CD4-positive, alpha-beta T cell treated with Interleukin-4 for 1 hour (primary cell): ENCODE measurements at places on chromosomes 11 and 22.

- no peak for DNase-seq
Measured at GRCh38 chr11:20887137-20887536, 217.8 kb downstream of the NELL1 start.

DNA sequence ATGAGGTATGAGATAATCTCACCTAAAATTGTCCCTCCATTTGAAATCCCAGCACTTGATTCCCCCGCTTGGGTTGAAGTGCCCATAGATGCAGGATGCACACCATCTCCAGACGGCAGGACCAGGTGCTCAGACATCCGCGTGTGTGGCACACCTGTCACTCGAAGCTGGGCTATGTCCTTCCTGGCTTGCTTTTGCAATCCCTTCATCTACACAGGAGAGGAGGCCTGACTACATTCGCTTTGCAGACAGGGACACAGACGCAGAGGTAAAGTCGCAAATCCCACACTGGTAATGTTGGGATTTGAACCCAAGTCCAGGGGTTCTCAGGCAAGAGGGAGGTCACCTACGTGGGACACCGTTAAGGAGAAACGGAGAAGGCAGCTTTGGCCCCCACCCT, 7.2 kb upstream of the CYTH4 start:
- no peak for DNase-seq

DNA sequence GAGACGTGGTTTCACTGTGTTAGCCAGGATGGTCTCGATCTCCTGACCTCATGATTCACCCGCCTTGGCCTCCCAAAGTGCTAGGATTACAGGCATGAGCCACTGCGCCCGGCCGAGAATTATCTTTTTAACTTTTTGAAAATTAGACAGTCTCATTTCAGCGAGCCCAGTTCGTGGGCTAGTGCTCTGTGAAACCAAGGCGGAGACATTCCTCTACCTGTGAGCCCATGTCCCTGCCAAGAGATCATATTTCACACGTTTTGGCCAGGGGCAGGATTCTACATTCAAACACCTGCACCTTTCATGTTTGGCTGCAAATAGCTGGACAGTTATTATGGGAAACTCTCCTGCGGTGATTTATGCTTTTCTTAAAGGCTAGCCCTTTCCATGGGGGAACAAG, 60.3 kb downstream of the IRAG1 start:
- no peak for DNase-seq

DNA sequence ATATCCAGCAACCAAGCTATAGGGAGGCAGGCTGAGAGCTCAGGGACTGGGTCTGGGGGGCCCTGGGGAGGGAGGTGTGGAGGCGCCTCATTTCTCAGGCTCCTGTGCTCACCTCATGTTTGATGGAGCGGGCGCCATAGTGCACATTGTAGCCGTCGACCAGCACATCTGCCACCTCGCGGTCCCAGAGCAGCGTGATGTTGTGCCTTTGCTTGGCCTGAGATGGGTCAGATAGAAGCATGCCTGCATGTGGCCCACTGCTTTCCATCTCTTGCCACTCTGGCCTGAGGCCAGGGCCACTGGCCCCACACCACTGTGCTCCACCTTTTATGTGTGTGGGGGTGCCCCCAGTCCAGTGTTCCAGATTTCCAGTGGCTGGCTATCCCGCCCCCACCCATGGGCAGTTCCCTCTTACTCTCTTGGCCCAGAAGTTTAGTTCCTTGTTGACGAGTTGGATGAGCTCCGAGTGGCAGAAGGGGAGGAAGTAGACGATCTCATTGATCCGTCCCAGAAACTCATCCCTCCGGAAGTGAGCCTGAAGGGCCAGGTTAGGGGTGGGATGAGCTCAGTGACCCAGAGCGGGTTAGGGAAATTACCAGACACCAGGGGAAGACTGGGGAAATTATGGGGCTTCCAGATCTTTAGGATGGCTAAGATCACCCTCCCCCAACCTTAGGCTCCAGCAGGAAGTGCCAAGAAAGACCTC, 50.1 kb upstream of the PHOX2A start:
- no peak for DNase-seq

DNA sequence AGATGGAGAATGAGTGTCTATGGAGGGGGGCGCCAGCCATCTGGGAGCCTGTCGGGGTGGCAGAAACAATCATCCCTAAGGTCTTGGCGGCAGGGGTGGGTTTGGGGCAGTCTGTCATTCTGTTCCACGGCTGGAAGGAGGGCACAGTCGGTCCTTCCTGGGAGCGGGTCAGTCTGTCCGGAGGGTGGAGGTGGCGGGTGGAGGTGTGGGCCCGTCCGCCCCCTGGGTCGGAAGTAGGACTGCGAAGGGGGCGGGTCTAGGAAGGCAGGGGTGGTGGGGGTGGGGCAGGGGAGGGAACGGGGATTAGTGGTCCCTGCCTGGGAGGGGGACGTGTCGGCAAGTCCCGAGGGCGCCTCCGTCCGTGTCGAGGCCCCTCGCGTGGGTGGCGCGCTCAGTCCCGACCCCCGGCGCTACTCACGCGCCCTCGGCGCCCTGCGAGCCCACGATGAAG, 461 bp downstream of the TBC1D10A start:
- no peak for DNase-seq

DNA sequence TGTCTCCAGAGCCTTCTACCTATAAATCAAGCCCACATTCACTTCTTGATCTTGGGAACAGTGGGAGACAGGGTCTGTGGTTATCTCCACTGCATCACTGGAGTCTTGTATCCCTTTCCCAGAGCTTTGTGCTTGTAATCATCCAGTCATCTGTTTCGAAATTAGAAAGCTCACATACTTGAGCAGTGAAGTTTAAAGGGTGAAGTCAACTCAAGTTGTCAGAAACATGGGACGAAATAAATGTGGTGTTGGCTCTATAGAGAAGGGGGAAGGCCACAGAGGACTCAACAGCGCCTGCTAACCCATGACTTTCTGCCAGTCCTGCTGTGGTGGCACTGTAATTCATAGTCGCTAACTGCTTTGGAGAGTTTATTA, 197.5 kb downstream of the DBX1 start:
- no peak for DNase-seq

DNA sequence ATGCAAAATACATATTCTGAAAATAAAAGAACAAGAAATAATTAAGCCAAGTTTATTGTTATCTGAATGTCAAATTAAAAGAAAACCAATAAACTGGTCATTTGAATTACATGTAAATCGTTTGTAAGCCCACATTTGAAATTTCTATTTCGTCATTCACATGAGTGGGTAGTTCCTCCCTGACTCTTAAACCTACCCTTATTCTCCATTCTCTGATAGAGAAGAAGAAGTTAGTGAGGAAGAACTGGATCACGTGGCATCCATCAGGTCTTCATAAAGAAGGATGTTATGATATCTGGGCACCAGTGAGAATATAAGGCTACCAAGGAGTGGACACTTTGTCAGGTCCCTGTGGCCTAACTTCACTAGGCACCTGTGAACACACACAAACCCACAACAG, 328.1 kb downstream of the OPCML start:
- no peak for DNase-seq

GRCh38 chr11:70437111-70437784, 38.9 kb downstream of the CTTN start:
- no peak for DNase-seq

DNA sequence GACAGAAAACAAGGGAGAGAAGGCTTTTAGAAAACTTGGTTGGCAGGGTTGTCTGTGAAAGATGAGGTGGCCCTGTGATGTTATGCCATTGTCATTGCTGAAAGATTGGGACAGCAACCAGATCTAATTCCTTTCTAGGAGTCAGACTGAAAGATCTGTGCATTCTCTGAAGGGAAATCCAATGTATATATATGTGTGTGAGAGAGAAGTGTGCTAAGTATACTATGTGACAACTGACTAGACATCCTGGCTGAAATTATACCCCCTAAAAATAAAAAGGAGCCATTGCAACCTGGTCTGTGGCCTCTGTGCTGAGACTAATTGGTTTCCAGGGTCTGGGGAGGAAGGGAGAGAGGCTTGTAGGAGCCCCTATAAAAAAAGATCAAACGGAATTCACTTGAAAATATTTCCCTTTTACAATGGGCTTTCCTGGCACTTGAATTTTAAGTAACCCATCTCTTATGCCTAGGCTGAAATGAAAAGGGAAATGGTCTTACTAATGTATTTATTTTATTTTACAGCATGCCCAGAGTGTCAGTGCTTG, 1.2 kb upstream of the MPPED2 start:
- DNase-seq: no peak

DNA sequence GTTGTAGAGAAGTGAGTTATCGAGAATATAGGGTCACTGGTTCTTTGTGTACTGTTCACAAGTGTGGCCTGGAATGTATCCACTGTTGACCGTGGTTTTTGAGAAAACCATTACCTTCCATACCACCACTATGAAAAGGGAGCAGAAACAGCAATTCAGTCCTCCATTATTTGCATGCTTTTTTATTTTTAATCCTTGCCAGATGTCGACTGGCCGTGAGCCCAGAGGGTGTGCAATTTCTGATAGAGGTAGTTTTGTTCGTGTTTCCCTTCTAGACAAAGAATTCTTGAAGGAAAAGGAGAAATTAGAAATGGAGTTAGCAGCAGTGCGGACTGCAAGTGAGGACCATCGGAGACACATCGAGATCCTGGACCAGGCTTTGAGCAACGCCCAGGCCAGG, 81.7 kb downstream of the AMOTL1 start:
- DNase-seq: no peak

DNA sequence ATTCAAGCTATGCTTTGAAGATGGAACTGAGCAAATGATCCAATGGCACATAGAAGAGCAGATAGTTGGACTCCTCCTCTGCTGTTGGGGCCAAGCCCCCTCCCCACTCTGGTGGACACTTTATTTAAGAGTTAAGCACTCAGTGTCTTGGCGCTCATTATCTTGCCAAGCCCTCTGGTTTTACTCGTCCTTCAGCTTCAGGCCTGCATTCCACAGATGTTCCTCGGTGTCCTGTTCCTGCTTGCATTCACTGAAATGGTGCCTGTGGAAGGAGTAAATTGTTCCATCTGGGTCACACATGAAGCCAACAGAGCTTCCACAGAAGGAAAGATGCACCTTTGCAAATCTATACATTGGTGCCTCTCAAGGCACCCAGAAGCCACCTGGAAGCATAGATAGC, 26.1 kb downstream of the MAML2 start:
- no peak for DNase-seq

DNA sequence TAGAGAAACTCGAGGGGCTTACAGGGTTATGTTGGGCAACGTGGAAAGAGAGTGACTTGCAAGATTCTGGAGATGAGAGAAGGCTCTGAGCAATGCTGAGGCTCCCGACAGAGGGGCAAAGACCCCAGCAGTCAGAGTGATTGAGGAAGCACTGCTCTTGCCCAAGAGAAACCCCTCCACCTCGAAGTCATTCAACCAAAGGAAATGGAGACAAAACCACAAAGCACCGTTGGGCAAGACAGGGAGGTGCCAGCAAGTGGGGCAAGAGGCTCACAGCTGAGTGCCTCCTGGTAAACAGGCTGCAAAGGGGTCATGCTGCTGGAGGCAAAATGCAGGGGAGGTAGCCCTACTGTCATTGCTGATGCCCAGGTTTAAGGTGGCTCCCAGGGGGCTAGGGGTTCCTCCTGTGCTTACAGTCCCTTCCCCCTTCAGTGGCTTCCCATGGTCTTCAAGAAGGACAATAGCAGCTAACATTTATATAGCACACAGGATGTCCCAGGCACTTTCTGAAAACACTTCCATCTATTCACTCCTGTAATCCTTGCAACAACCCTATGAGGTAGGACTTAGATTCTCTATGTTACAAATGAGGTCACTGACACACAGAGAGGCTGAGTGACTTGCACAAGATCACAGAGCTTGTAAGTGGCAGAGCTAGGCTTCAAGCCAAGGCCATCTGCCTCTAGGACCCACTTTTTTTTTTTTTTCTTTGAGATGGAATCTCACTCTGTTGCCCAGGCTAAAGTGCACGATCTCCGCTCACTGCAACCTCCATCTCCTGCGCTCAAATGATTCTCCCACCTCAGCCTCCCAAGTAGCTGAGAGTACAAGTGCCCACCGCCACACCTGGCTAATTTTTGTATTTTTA, 18.1 kb upstream of the MYH9 start:
- DNase-seq: peak; percentile 76

- peak; percentile 53 for DNase-seq
Measured at GRCh38 chr22:38754751-38755154, 1.0 kb downstream of the SUN2 start.

DNA sequence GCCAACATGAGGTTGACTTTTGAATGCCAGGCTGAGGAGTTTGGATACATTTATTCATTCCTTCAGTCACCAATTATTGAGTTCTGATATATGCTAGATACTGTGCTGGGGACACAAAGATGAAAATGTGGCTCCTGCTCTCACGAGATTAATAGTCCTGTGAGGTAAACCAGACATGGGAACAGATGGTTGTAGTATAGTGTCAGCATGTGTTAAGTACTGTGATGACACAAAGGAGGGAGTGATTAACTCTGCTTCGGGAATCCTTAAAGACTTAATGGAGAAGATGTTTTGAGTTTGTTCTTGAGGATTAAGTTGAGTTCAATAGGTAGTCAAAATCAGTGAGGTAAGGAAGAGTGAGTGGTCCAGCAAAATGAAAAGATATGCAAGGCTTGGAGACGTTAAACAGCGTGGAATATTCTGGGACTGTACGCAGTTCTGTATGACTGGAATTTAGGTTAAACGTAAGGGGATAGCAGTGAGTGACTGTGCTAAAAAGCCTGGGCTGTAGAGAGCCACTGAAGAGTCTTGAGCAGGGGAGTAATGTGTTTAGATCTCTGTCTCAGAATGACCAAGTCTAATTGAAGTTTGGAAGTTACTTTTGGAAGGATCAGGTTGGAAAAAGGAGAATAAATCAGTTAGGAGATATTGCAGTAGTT, 11.8 kb downstream of the RNF121 start:
- DNase-seq: no peak

DNA sequence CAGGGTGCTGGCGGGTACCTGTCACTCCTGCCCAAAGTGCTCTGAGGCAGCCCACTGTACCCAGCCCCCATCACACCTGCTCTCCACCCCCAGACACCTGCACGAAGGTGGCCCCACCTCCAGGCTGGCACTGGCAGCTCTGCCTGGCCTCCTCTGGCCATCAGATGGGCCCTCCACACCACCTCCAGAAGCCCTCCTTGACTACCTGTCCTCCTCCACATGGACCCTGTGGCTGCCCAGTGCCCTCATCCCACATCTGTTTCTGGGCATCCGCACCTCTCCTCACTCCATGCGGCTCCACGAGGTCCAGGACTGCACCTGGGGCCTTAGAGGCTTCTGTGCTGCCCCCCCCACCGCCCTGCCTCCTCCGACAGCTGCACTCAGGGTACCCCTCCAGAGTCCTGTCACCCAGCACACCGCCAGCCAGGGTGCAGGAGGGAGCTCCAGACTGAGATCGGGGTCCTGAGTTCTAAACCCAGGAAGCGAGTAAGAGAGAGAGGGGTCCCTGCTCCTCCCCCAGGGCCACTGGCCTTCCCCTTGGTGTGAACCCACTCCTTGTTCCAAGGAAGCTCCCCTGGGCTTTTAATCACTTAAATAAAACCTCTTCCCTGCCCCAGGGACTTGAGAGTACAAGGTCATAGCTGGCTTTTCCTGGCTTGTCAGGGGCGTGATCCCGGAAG, 1.7 kb downstream of the CTSD start:
- no peak for DNase-seq

GRCh38 chr11:102864724-102865123, 10.1 kb downstream of the MMP12 start:
- no peak for DNase-seq

DNA sequence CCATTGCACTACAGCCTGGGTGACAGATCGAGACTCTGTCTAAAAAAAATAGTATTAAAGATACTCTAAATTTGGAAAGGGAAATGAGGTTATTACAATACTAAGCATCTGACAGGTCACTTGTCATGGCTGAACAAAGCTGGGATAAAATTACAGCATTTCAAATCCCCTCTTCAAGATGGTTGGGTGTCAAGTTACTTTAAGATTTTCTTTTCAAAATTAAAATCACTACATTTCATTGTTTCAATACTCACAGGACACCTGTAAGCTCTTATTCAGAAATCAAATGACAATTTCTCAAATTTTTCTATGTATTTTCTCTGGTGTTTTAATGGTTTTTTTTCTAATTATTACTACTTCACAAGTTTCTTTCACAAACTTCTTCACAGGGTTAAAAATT, 5.7 kb downstream of the TAF1D start:
- DNase-seq: no peak
